ENCODE measurements at places on chromosomes 6 and 20.

- DNase-seq, result no peak
Measured at GRCh38 chr6:151900256-151900655, 92.8 kb downstream of the ESR1 start.

- peak; percentile 72 for DNase-seq
Measured at GRCh38 chr6:69044534-69044933, 409.5 kb downstream of the ADGRB3 start.

DNA sequence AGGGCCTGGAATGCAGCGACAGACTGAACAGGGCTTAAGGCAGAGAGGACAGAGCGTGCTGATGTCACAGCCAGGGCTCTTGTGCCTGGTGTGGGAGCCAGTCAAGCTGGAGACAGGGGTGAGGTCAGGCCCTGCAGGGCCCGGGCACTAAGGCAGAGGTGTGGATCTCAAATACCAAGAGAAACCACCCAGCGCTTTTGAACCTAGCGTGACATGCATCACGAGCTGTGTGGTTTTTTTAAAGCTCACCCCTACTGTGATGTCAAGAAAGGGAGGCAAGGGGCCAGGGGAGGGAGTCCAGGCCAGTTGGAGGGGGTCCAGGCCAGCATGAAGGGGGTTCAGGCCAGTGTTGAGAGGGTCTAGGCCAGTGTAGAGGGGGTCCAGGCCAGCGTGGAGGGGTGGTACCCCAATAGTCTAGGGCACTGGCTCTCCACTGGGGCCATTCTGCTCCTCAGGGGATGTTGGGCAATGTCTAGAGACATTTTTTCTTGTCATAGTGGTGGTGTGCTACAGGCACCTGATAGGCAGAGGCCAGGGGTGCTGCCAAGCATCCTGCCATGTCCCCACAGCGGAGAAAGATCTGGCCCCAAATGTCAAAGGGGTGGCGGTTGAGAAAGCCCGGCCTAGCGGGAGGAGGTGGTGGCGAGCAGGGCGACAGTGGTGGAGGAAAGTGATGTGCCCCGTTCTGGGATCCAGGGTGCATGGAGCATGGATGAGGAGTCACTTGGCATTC lies 42.6 kb downstream of the RBM38 start:
- DNase-seq, result no peak

- DNase-seq, result peak; percentile 90
Measured at GRCh38 chr6:26216886-26217713, 129.9 kb downstream of the HFE start.

DNA sequence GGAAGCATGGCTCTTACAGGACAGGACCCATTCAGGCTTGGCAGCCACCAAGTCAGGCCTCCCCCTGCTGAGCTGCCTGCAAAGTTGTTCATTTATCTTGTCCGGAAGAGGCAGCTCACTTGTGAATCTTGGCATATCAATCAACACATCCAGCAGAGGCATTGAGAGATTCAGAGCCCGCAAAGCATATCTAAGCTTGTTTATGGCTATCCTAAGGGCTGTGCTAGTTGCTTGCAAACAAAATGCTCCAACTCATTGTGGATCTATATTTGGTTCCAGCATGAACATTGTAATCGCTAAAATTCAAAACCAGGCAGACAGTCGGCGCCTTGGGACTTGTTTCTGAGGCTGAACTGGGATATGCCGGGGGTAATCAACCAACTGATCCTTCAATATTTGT lies 106.1 kb downstream of the UNC5CL start:
- DNase-seq, result no peak

GRCh38 chr6:166469426-166469961 lies 86.8 kb upstream of the MPC1 start:
- no peak for DNase-seq

- DNase-seq, result peak; percentile 83
Measured at GRCh38 chr6:52598123-52598823, 21.4 kb upstream of the TRAM2 start.

- no peak for DNase-seq
Measured at GRCh38 chr20:62479156-62479555, 3.4 kb upstream of the GATA5 start.

GRCh38 chr6:111711984-111712752 lies 106.5 kb upstream of the TRAF3IP2 start:
- peak; percentile 86 for DNase-seq

- DNase-seq, result peak; percentile 46
Measured at GRCh38 chr6:14658886-14659561, 541.5 kb downstream of the CD83 start.

- DNase-seq, result peak; percentile 93
Measured at GRCh38 chr20:44720997-44721784, 6.0 kb downstream of the CCN5 start.

GRCh38 chr20:20690676-20691476 lies 21.6 kb downstream of the RALGAPA2 start:
- DNase-seq, result no peak

- no peak for DNase-seq
Measured at GRCh38 chr20:59984541-59984940, 26.3 kb downstream of the CDH26 start.

- no peak for DNase-seq
Measured at GRCh38 chr20:37567331-37567665, 39.6 kb upstream of the BLCAP start.

DNA sequence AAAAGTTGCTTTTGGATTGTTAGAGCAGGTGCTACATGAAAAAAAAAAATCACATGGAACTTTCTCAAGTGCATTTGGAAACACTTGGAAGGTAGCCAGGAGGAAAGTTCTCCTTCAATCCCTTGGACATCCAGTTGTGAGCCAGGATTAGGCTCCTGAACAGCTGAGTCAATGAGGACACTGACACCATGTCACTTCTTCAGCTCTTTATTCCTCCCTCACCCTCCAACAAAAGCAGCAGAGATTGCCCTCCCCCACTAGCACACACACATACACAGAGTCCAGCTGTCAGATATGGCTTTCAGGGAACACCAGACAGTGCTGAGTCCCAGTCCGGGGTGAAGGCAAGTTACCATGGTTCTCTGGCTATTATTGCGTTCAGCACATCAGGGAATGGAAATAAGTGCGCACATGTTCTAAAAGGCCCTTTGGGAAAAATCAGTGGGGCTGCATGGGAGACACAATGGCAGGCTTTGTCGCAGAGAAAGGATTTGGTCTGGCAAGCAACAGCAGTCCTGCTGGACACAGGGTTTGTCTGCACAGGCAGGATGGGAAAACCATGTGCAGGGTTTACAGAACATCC lies 124.7 kb upstream of the MARCKS start:
- peak; percentile 78 for DNase-seq
